Gastrocnemius medialis (tissue), 4 donors: ENCODE measurements at places on chromosomes 5 and 9.

GRCh38 chr9:133113163-133113948, 7.7 kb downstream of the RALGDS start:
- peak; percentile 38 for DNase-seq
- H3K36me3 ChIP-seq: no peaks in the 10 kb centered on the region
- H3K4me1 ChIP-seq: peaks cover 63% of the 10 kb centered on the region
- H3K27ac ChIP-seq: peak overlapping the region; percentile 95
- no peaks in the 10 kb centered on the region for H3K27me3 ChIP-seq

DNA sequence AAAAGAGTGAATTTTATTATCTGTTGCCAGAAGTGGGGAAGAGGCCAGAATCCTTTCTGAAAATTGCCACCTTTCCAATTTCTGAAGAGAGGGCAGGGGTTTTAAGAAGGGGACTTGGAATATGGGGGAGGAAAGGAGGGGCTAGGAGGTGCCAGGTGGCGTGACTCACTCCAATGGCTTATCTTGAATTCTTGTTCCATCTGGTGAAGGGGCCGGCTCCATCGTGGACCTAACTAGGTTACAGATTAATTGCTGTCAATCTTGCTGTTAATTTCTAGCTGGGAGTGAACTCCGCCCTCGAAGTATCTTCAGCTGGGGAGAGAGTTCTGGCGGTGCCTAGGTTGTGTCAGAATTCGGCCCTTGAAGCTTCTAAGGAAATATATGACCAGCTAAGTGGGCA, 138.7 kb downstream of the YTHDC2 start:
- H3K27ac ChIP-seq: no peak overlapping the region
- no peak for DNase-seq
- no peaks in the 10 kb centered on the region for H3K27me3 ChIP-seq
- no peaks in the 10 kb centered on the region for H3K36me3 ChIP-seq
- H3K4me3 ChIP-seq: no peak overlapping the region
- H3K4me1 ChIP-seq: no peaks in the 10 kb centered on the region

DNA sequence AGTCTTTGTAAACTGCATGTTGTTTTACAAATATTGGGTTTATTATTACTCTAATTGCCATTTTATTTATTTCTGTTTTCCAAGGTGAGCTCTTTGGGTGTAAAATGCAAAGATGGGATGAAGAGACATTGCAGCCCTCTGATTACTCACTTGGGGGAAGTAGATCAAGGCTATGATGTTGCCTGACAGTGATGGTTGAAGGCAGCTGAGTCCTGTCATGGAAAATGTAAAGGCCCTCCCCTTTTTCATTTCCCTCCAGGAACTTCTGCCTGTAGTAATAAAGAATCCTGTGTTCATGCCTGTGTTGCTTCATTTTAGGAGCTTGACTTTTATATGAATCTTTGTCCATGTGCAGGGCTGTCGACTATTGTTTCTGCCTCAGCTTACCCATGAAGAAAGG, 605.4 kb upstream of the CLINT1 start:
- H3K27ac ChIP-seq: peak overlapping the region; percentile 49
- peaks cover 7% of the 10 kb centered on the region for H3K4me1 ChIP-seq
- no peaks in the 10 kb centered on the region for H3K27me3 ChIP-seq
- no peak overlapping the region for H3K4me3 ChIP-seq

GRCh38 chr9:7201196-7201595, 443.4 kb downstream of the KDM4C start:
- no peaks in the 10 kb centered on the region for H3K27me3 ChIP-seq
- no peak overlapping the region for H3K27ac ChIP-seq
- H3K36me3 ChIP-seq: no peaks in the 10 kb centered on the region

DNA sequence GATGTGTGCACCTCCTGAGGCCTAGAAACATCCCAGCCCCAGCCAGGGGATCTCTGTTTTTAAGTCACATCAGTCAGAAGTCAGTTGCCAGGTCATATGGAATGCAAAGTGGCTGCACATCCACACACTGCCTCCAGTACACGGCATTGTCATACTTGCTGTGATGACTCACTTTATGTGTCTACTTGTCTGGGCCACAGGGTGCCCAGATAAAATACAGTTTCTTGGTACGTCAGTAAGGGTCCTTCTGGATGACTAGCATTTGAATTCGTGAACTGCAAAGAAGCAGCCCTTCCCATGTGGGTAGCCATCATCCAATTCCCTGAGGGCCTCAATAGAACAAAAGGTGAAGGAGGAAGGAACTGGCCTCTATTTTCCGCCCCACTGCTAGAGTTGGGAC, 27.7 kb downstream of the AUH start:
- H3K36me3 ChIP-seq: no peaks in the 10 kb centered on the region
- DNase-seq: no peak
- no peaks in the 10 kb centered on the region for H3K27me3 ChIP-seq

DNA sequence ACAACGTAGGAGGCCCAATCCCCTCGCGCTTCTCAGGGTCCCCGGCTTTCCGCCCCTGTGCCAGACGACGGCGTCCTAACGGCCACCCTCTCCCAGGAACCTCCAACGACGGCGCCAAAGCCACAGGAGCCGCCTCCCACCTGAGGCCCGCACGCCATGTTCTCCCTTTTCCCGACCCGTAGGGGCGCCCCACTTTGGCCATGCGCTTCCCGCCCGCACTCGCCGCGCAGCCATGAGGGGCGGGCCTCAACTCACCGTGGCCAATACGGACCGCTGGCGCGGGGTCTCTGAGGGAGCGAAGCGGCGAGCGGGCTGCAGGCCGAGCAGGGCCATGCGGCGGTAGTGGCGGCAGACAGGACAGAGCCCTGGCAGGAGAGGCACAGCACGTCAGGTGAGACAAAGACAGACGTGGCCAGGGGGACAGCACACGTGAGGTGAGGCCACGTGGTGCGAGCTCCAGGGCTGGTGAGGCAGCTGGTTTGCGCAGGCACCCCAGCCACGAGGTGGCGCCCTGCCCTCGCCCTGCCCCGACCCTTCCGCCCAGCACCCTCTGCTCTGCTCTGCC, 1005.5 kb upstream of the PTPRD start:
- no peaks in the 10 kb centered on the region for H3K36me3 ChIP-seq
- no peak overlapping the region for H3K27ac ChIP-seq
- no peaks in the 10 kb centered on the region for H3K27me3 ChIP-seq
- H3K4me3 ChIP-seq: no peak overlapping the region
- DNase-seq: no peak
- H3K4me1 ChIP-seq: no peaks in the 10 kb centered on the region

DNA sequence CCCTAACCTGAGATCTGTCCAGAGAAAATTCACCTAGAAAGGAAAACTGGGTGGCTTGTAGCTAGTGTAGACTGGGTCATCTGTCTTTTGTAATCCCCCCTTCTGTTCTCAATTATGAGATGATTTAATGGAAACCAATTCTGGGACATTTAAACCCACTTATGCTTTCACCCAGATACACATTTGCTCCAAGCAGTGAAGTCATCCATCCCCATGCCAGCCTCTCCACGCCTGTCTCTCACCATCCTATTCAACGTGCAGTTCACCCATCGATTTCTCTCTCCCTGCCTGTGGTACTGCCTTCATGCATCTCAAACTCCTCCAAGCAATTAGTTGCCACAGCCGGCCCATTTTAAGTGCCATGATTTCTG, 1.8 kb downstream of the PHF19 start:
- peaks cover 6% of the 10 kb centered on the region for H3K4me1 ChIP-seq
- H3K27ac ChIP-seq: no peak overlapping the region
- DNase-seq: no peak
- peaks cover 6% of the 10 kb centered on the region for H3K27me3 ChIP-seq
- no peak overlapping the region for H3K4me3 ChIP-seq

DNA sequence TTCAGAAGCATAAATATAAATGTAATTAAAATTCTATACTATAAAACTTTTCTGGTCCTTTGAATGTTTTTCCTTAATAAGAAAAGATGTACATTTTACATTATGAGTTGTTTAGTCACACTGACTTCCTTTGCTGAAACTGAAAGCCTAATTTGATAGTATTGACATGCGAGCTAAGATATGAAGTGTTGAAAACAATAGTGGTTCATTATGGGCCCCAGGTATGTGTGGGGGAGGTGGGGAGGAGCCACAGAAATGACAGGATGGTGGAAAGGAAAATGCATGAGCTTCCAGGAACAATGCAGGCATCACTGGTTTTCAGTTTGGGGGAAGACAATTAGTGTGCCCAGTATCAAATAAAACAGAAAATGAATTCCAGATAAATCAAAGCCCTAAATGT, 35.4 kb upstream of the RLN1 start:
- H3K27me3 ChIP-seq: no peaks in the 10 kb centered on the region
- no peak overlapping the region for H3K4me3 ChIP-seq
- H3K27ac ChIP-seq: no peak overlapping the region
- no peak for DNase-seq
- no peaks in the 10 kb centered on the region for H3K36me3 ChIP-seq
- no peaks in the 10 kb centered on the region for H3K4me1 ChIP-seq

GRCh38 chr5:80516826-80517225, 28.9 kb downstream of the FAM151B start:
- H3K4me1 ChIP-seq: no peaks in the 10 kb centered on the region
- no peaks in the 10 kb centered on the region for H3K27me3 ChIP-seq
- no peak overlapping the region for H3K27ac ChIP-seq
- no peaks in the 10 kb centered on the region for H3K36me3 ChIP-seq

DNA sequence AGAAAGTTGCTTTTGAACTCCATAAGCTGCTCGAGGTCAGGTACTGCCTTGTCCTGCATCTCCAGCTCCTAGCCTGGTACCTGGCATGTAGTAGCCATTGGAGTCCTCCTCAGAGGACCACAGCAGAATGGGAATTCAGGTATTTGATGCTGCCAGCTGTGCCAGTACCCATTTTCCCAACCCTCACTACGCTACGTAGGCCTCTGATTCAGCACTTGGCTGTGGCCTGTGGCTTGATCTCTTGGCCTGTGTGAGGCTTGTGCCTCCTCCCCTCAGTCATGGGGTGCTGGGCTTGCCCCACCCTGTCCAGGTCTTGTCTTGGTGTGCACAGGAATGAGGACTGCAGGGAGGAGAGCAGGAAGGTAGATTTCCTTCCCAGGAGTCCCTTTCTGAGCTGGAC, 11.8 kb downstream of the OTULIN start:
- DNase-seq: peak; percentile 41
- no peaks in the 10 kb centered on the region for H3K36me3 ChIP-seq
- no peak overlapping the region for H3K4me3 ChIP-seq
- peaks cover 22% of the 10 kb centered on the region for H3K4me1 ChIP-seq
- no peaks in the 10 kb centered on the region for H3K27me3 ChIP-seq

GRCh38 chr5:115132465-115132864, 37.2 kb downstream of the TRIM36 start:
- H3K36me3 ChIP-seq: no peaks in the 10 kb centered on the region
- H3K4me1 ChIP-seq: no peaks in the 10 kb centered on the region
- H3K27ac ChIP-seq: no peak overlapping the region
- no peak for DNase-seq

GRCh38 chr9:108905494-108905893, 28.4 kb downstream of the ELP1 start:
- H3K4me3 ChIP-seq: no peak overlapping the region
- DNase-seq: no peak
- H3K4me1 ChIP-seq: no peaks in the 10 kb centered on the region
- no peaks in the 10 kb centered on the region for H3K27me3 ChIP-seq

GRCh38 chr5:30572279-30572678, 621.2 kb upstream of the CDH6 start:
- H3K27me3 ChIP-seq: no peaks in the 10 kb centered on the region
- DNase-seq: no peak
- no peak overlapping the region for H3K27ac ChIP-seq
- H3K4me3 ChIP-seq: no peak overlapping the region
- H3K4me1 ChIP-seq: no peaks in the 10 kb centered on the region

- DNase-seq: no peak
- no peak overlapping the region for H3K4me3 ChIP-seq
- no peaks in the 10 kb centered on the region for H3K36me3 ChIP-seq
- no peaks in the 10 kb centered on the region for H3K27me3 ChIP-seq
Observed at GRCh38 chr9:73613092-73613701, 461.5 kb downstream of the ANXA1 start.

- H3K27me3 ChIP-seq: no peaks in the 10 kb centered on the region
- no peak for DNase-seq
- no peak overlapping the region for H3K27ac ChIP-seq
- no peaks in the 10 kb centered on the region for H3K36me3 ChIP-seq
- H3K4me3 ChIP-seq: no peak overlapping the region
- no peaks in the 10 kb centered on the region for H3K4me1 ChIP-seq
Observed at GRCh38 chr5:147479444-147479843, 30.4 kb downstream of the DPYSL3 start.

GRCh38 chr5:76134646-76135045, 51.5 kb downstream of the SV2C start:
- H3K36me3 ChIP-seq: no peaks in the 10 kb centered on the region
- no peaks in the 10 kb centered on the region for H3K4me1 ChIP-seq
- DNase-seq: no peak
- H3K27ac ChIP-seq: no peak overlapping the region

GRCh38 chr9:133978226-133978898, 13.8 kb downstream of the VAV2 start:
- DNase-seq: no peak
- H3K4me1 ChIP-seq: peaks cover 12% of the 10 kb centered on the region
- H3K27me3 ChIP-seq: no peaks in the 10 kb centered on the region
- H3K36me3 ChIP-seq: no peaks in the 10 kb centered on the region

DNA sequence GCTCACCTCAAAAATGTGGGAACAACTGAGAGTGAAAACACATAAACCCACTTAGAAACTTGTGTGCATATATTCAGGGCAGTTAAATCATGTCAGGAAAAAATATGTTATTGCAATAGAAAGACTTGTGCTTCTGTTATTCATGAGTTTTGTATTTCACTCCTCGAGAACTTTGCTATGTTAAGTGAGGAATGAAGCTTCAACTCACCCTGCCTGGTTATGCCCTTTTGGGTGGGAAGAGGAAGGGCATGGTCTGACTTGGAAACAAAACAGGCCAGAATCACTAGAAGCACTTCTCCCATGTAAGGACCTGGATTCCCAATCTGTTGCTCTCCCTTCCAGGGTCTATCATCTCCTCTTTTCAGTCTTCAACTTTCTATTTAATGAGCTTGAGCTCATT, 14.5 kb downstream of the SLC27A6 start:
- no peaks in the 10 kb centered on the region for H3K27me3 ChIP-seq
- H3K4me3 ChIP-seq: no peak overlapping the region
- H3K36me3 ChIP-seq: no peaks in the 10 kb centered on the region
- H3K4me1 ChIP-seq: no peaks in the 10 kb centered on the region
- no peak overlapping the region for H3K27ac ChIP-seq

DNA sequence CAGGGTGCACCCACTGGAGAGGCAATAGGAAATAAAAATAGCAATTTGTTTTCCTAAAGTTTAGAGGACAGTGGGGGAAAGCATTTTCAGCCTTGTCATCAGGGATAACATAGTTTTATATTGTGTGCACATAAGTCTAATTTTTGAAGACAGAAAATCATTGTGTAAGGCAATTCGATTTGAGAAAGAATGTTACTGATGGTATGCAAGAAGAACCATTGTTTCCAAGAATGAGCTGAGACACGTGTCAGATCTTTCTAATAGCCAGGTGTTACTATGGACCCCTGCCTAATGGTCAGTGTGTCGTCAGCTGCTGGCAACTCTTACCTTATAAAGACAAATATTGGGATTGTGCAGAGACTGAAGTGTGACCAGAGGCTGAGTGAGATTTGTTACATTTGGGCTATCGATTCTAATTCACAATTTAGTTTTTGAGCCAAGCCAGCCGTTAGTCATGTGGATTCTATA, 67.1 kb upstream of the PPP2R2B start:
- H3K36me3 ChIP-seq: no peaks in the 10 kb centered on the region
- no peak overlapping the region for H3K4me3 ChIP-seq
- DNase-seq: no peak
- no peak overlapping the region for H3K27ac ChIP-seq

- no peak for DNase-seq
- H3K36me3 ChIP-seq: no peaks in the 10 kb centered on the region
- no peaks in the 10 kb centered on the region for H3K27me3 ChIP-seq
- no peak overlapping the region for H3K4me3 ChIP-seq
Observed at GRCh38 chr5:38434966-38435705, 121.3 kb downstream of the LIFR start.

- peak overlapping the region; percentile 43 for H3K27ac ChIP-seq
- peaks cover 3% of the 10 kb centered on the region for H3K4me1 ChIP-seq
- H3K27me3 ChIP-seq: no peaks in the 10 kb centered on the region
- no peaks in the 10 kb centered on the region for H3K36me3 ChIP-seq
- DNase-seq: peak; percentile 46
Observed at GRCh38 chr5:126503602-126504104, 80.4 kb downstream of the GRAMD2B start.
